ENCODE measurements at places on chromosomes 12 and 14.

DNA sequence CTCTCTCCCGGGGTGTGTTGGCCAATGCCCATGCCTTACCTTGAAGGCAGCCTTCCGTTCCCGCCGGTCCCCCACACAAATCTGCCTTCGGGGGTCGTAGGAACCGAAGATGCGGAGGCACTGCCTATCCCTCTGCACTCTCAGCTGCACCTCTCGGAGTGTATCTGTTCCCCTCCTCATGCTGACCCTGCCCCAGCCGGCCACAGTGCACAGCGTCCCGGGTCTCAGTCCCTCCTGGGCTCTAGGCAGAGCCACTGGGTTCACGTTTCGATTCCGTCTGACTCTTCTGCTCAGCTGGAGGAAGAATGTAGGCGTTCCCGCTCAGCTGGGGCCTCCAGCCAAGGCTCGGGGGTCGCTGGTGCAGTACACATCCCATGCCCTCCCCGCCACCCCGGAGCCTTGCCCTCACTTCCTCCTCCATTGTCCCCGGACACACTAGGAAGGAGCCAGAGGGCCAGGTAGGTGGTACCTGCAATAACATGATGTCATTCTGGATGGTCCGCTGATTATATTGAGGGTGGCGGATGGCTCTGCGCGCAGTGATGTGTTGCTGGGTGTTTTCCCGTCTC is 1.8 kb downstream of the CTSG start:
- DNase-seq: no peak

- DNase-seq: no peak
Observed at GRCh38 chr12:109304485-109304884, 4.6 kb downstream of the FOXN4 start.

DNA sequence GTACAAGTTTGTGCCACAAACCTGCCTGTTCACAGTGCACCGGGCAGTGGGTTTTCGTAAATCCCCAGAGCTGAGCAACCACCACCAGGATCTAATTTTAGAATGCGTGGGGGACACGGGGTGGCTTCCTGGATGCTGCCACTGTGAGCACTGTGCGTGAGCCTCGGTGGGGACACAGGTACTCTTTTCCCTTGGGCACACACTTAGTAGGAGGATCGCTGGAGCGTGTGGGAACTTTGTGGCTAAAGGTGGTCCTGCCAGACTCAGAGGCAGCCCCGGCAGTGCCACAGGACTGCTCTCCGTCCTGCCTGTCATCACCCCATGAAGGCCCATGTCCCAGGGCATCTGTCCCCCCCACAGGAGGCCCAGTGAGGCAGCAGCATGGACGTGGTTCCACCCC is 21.1 kb downstream of the BTBD6 start:
- no peak for DNase-seq

DNA sequence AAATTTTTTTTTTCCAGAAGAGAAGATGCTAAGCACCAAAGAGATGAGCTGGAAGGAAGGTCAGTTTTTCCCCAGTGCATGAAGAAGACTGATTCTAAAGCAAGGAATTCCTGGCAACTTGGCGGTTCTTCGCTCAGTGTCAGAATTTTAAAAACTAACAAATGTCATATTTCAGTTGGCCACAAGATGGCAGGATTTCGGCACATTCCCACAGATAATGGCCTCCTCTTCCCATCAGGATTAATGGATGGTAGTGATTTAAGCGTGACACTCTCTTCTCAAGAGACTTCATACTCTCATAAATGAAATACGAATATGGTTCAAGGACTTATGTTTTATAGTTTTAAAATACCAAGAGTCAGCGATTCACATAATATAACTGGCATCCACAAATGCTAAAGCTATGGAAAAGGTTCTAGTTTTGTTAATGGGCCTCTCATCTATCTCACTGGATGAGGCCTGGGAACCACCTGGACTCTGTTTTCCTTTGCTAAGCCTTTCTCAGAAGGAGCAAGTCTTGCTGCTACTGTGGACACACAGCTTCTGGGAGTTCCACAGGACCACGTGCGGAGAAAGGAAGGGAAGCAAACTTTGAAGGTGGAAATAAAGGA is 46.1 kb upstream of the PTPRO start:
- DNase-seq: peak; percentile 35

GRCh38 chr12:7012024-7012607 is 6.2 kb downstream of the LPCAT3 start:
- DNase-seq: no peak

DNA sequence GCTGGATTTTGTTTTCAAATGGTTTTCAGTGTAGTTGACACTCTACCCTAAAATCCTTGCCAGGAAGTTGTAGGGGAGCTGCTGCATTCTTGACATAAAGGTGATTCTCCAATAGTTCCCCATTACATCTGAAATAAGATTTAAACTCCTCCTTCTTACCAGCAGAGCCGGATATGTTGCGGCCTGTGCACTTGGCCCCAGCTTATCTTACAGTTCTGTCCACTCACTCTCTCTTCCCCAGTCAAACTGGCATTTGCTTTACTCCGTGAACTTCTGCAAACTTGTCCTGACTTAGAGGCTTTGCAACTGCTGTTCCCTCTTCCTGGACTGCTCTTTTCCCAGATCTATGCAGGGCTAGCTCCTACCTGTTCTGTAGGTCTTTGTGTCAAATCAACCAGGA is 929.5 kb downstream of the VRK1 start:
- no peak for DNase-seq

GRCh38 chr12:4177262-4177661 is 96.3 kb upstream of the CCND2 start:
- no peak for DNase-seq

DNA sequence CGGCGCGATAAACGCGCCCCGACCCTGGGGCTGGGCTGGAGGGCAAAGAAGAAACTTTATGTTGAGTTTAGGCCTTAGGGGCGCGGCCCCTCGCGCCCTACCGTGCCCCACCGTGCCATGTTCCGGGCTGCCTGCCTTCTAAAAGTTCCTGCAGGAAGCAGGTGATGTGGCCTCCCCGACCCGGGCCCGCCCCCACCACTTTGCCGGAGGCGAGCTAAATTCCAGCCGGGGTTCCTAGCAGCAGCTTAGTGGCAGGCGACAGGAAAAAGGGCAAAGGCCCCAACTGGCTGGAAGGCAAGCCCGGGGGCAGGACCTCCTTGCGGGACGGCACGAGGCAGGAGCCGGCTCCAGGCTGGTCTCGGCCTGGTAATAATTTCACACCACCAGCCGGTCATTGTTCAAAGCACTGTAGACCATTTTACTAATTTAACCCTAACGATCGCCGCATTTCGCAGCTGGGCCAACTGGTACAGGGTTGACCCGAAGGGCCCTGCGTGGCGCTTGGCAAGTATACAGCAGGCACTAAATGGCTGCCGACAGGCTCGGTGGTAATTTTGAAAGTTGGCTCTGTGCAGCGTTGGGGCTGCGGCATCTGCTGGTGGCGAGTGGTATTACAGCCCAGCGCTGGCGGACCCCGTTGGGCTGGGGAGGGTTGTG is 895 bp upstream of the CCDC88C start:
- DNase-seq: peak; percentile 39

GRCh38 chr14:53331921-53332320 is 178.8 kb upstream of the DDHD1 start:
- no peak for DNase-seq

- DNase-seq: no peak
Observed at GRCh38 chr12:66168410-66168809, 1.4 kb downstream of the TMBIM4 start.

DNA sequence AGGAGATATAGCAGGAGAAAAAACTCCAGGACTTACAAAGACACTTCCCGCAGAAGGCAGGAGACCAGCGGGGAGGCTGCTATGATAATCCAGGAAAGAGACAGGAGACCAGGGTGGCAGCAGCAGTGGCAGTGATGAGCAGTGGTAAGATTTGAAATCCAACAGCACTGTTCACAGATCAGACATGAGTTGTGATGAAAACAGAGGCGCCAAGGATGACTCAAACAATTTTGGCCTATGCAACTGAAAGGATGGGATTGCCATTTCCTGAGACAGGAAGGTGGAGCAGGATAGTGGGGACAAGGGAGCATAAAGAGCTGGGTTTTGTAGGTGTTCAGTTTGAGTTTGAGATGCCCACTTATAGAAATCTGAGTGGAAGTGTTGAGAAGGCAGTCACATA is 108.6 kb upstream of the DYRK2 start:
- DNase-seq: no peak

DNA sequence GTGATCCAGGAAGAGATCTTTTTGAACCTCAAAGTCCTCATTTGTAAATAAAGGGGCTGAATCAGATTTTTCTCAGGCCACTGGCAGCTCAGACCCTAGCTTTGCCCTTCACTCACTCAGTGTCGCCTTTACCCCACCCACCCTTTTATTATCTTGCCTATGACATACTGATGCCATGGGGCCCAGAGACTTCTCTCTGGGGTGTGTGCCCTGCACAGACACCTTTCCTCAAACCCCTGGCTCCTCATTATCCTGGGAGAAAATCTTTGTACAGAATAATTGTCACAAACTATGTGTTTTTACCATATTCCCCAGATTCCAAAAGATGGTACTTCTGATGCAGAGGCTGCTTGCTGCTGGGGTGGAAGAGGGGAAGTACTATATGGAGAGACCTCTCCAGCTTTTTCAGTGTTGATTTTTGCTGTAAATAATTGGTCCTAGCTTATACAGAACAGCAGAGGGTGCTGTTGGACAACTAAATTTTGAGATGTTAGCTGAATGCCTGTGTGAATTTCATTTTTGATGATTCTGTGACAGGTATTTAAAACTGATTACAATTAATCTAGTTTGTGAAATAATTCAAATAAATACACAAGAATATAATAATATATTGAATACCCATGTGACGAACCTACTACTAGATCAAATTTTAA is 53.9 kb upstream of the DCD start:
- no peak for DNase-seq

DNA sequence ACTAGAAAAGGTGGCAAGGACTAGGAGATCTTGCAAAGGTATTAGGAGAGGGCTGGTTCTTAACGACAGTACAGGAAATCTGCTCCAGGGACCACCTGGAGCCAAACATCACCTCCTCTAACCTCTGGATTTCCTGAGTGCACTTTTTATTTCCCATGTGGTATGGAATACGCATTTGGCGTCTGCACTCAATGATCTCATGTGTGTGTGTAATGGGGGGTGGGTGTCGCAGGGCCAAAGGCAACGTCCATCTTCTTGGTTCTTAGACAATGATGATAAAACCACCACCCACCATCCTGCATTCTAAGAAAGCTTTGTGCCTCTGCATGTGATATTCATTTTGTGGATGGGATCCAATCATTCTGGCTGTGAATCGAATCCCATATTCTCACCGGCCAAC is 68.8 kb downstream of the CLMN start:
- no peak for DNase-seq

GRCh38 chr12:131965073-131965472 is 15.3 kb downstream of the EP400 start:
- no peak for DNase-seq

GRCh38 chr14:64821651-64822050 is 58.1 kb downstream of the SPTB start:
- DNase-seq: no peak

DNA sequence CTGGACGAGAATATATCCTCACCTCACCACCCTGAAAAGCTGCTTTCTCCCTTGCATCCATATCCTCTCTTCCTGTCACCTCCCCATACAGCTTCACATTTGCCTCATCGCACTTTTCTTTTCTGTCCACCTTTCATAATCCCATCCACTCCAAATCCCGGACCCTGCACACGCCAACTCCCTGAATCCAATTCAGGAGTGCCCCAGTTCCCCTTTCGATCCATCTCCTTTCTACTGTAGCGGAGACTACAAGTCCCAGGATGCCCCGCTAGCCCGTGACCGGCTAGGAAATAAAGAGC is 2.5 kb downstream of the TMEM253 start:
- no peak for DNase-seq

- no peak for DNase-seq
Observed at GRCh38 chr12:71155225-71155624, 2.6 kb downstream of the TSPAN8 start.

DNA sequence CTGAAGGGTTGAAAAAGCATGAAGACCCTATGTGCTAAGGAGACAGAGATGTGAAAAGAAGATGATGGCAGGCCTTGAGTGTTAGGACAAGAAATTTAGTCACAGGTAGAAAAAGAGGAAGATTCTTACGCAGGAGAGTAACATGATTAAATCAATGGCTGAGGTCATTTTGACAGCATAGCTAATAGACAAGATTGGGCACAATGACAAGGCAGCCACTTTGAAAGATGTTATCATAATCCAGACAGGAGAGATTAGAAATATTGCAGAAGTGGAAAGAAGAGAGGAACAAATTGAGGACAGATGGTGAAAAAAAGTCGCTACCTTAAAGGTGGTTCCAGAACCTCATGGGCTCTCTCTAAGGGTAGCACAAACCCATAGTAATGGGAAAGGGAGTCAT is 228.8 kb upstream of the DDHD1 start:
- DNase-seq: no peak

DNA sequence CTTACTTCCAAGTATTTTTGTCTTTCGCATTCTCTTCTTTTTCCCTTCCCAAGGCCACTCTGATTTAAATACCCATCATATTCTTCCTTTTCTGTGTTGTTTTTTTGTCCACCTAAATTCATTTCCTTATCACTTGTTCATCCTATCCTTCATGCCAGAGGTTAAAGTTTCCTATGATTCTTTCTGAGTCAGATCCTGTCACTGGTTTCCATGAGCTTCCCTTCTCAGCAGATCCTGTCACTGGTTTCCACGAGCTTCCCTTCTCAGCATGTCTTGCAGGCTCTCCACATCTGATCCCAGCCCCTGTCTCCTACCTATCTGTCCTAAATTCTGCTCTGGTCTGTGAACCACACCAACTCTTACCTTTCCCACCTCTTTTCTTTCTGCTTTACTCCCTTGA is 311.8 kb upstream of the RGS6 start:
- no peak for DNase-seq

- no peak for DNase-seq
Observed at GRCh38 chr14:37600880-37601741, 5.7 kb downstream of the TTC6 start.

- no peak for DNase-seq
Observed at GRCh38 chr14:82341261-82341810, 807.7 kb upstream of the SEL1L start.

DNA sequence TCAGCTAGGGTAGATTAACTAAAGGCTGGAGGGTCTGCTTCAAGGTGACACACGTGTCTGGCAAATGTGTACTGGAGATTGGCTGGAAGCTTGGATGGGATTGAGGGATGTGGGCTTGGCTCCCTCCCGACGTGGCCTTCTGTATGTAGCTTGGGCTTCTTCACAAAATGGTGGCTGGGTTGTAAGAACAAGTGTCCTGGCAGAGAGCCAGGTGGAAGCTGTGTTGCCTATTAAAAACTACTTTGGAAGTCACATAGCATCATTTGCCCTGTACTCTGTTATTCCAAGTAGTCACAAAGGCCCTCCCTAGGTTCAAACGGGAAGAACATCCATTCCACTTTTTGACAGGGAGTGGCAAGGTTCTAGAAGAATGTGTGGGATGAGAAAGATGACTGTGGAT is 174.1 kb upstream of the PRICKLE1 start:
- DNase-seq: no peak

DNA sequence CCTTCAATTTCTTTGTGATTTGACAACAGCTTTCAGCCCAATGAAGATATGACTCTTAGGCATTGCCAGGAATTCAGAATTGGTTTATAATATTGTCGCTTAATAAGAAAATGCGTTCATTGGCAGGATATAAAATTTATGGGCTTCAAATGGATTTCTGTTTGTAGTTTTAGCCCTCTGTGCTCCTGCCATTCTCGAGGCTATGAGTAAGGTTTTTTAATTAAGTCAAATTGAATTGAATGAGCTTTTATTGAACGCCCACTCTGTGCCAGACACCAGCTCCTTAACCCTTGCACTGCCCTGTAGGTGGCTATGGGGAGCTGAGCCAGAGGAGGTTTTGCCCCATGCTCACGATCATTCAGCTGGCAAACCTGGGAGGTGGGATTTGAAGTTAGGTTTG is 115.1 kb downstream of the SLC25A47 start:
- DNase-seq: no peak

- DNase-seq: no peak
Observed at GRCh38 chr12:101027200-101027599, 182.8 kb downstream of the SLC5A8 start.
